Upper lobe of left lung (tissue), 6 donors: ENCODE measurements at places on chromosomes 3 and 15. TPM values are rescaled to one million over a fixed set of nuclear protein-coding genes. Genes with fewer than 3 reads are reported as not detected.
A peak's percentile ranks its signal among the peaks of the same experiment; 100 is the strongest.

The FOXL2 gene
- 0.07 TPM for total RNA-seq

DNA sequence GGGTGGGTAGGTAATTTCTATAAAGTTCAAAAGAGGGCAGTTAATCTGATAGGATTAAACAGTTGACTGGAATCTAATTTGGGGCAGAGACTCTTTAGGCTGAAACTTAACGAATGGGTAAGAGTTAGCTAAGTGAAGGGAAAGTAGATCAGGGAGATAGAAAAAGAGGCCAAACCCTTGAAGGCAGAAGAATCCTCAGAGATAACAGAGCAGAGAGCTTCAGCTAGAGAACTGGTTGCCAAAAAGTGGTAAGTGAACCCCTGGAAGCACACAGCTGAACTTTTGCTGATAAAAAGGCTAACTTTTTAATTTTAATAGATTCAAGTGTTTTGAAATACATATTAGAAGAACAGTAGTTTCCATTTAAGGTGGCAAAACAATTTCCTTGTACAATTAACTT, 99.2 kb downstream of the FHIT start:
- no peaks in the 10 kb centered on the region for H3K4me1 ChIP-seq
- no peak overlapping the region for H3K4me3 ChIP-seq
- DNase-seq = no peak
- H3K36me3 ChIP-seq = no peaks in the 10 kb centered on the region

DNA sequence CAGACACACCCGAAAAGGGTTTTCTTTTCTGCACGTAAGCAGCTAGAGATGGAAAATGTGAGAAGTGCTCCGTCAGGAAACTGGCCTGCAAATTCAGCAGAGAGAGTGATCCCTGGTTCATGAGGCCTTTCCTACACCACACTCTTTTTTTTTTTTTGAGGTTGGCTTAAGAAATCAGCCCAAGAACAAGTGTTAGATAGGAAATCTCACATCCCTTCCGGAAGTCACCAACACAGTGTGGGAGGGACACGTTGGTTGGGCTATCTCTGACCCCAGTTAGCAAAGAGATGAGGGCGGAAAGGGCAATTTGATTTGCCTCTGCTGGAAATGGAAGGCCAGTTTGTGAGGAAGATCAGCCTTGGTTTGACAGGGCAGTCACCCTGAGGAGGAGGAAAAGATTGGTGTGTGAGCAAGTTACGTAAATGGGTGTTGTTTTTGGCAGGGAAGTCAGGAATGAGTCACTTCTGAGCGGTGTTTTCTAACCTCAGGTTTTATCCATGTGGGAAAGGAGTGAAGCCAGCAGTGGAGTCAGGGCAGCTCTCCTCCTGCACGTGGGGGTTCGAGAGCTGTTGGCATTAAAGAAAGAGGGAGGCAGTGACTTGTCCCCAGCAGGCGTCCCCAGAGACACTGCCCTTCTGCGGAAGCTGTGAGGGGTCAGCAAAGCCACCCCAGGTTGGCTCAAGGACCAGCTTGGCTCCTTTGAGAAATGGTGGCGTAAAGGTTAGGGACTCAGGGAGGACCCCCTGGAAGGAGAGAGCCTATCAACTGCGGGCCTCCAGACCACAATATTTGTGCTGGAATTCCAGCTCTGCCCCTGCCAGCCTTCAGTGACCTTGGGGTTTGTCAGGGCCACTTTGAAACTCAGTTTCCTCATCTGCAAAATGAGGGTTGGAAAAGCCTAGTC, 237.6 kb upstream of the BHLHE40 start:
- peak; percentile 71 for DNase-seq
- peaks cover 40% of the 10 kb centered on the region for H3K4me1 ChIP-seq
- H3K27ac ChIP-seq = peak overlapping the region; percentile 71
- no peaks in the 10 kb centered on the region for H3K36me3 ChIP-seq

- no peak overlapping the region for H3K27ac ChIP-seq
- H3K27me3 ChIP-seq = no peaks in the 10 kb centered on the region
- H3K4me3 ChIP-seq = no peak overlapping the region
Observed at GRCh38 chr15:78104566-78105475, 12.5 kb downstream of the SH2D7 start.

- H3K36me3 ChIP-seq = no peaks in the 10 kb centered on the region
- peaks cover 17% of the 10 kb centered on the region for H3K4me1 ChIP-seq
- H3K27ac ChIP-seq = peak overlapping the region; percentile 96
- DNase-seq = no peak
- peak overlapping the region; percentile 5 for H3K4me3 ChIP-seq
Observed at GRCh38 chr3:146156666-146157314, 4.2 kb downstream of the PLOD2 start.

DNA sequence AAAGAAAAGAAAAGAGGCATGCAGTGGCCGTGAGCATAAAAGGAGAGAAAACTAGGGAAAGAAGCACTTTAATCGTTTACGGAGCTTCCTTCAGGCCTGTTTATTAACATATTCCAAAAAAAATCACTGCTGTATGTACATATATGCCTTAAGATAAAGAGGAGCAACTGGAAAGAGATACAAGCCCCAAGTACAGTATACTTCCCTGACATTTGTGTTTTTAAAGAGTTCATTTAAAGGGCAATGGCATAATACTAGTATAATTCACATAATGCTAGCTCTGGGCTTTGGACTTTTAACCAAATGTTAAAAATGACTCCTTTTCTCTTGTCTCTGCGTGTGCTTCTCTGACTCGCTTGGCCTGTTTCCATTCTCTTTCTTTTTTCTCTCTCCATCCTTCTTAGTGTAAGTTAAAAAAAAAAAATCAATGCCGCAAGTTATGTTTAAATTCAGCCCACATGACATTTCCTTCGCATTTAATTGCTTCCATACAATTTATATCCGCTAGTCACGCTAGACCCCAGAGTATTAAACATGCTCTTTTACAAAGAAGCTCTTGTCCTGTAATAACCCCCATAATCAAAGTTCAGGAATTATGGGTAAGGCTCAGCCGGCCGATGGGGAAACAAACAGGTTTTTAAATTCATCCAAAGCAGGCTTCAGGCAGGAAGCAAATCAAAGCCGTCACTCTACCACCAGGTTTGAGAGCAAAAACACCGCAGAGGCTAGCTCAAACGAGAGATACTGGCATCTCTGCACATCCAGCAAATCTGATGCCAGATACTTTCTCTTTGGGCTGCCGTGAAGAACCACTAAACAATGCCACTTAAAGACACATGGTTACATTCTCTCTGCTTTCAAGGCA, 19.4 kb downstream of the WWTR1 start:
- H3K27ac ChIP-seq = peak overlapping the region; percentile 13
- H3K4me3 ChIP-seq = no peak overlapping the region
